Renal cortex interstitium (tissue), 15 donors: ENCODE measurements at places on chromosomes 13 and 19. TPM values are rescaled to one million over a fixed set of nuclear protein-coding genes. Genes with fewer than 3 reads are reported as not detected.

- no peak for DNase-seq
These were observed 2676.6 kb downstream of the PCDH9 start for GRCh38 chr13:64553411-64554129.

GRCh38 chr19:43739439-43740235 lies 15.1 kb downstream of the SMG9 start:
- no peak for DNase-seq

GRCh38 chr13:109785141-109785891 lies 1.1 kb downstream of the IRS2 start:
- no peak for DNase-seq

DNA sequence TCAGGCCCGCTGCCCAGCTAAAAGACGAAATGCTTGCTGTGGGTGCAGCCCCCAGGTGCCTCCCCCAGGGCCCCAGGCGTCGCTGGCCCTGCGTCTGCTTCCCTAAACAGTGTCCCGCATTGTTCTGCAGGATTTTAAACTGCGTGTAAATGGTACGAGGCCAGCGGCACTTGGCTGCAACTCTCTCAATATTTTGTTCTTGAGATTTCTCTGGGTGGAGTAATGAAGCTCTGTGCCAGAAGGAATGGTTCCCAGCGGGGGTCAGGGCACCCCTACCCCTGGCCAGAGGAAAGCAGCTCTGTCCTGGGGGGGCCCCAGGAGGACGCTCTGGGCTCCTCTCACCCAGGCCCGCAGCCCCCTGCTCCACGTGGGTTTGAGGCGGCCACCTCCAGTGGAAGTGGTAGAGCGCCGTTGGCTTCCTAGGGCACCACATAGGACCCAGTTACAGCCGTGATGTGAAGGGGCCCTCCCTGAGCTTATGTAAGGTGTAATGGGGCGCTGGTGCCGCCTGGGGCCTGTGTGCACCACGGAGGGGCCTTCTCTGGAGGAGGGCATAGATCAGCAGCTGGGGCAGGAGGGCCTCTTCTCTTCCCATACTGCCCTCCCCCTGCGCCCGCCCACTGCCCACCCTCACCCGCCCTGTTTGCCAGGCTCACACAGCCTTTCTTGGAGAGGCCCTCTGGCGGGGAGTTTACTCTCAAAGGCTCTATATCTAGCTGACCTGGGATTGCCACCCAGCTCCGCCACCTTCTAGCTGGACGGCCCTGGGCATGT lies 19.8 kb downstream of the PAK4 start:
- peak; percentile 58 for DNase-seq

DNA sequence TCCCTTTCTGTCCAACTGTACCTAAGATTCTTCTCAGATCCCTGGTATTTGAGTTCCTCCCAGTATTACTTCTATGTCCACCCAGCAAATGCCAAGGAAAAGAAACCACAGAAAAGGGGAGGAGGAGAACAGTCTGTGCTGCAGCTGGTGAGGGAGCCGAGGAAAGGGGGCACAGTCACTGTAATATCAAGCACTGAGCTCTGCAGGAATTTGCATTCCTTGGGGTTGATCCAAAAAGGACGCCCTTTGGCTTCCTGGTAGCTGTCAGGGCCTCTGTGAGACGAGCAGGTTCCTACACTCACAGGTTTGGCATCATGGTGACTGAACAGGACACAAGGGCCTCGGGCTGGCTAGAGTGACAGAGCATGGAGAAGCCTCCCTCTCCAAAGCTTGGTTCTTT lies 273.4 kb downstream of the NHLRC3 start:
- no peak for DNase-seq

DNA sequence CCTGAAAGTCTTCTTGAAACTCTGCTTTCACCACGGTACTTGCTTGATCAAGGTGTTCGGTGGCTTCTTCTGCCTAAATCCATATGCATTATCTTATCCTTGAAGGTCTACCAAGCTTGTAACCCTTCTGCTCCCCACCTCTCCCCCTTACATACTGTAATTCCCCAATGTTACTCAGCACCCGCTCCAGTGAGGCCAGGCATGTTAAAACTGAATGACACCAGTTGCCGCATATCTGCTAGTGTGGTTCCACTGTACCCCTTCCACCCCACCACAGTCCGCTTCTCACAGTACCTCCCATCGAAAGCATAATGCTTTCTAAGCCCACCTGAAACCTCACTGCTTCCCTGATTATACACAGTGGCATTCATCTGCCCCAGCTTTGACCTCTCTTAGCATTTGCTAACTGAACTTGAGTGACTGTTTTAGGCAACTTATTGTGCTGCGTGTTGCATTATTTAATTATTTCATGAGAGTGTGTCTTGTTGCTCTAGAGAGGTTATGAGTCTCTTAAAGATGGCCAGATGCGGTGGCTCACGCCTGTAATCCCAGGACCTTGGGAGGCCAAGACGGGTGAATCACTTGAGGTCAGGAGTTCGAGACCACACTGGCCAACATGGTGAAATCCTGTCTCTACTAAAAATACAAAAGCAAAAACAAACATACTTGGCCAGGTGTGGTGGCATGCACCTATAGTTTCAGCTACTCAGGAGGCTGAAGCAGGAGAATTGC lies 87.6 kb upstream of the MBNL2 start:
- no peak for DNase-seq

GRCh38 chr13:108494991-108495645 lies 134.3 kb upstream of the MYO16 start:
- no peak for DNase-seq

DNA sequence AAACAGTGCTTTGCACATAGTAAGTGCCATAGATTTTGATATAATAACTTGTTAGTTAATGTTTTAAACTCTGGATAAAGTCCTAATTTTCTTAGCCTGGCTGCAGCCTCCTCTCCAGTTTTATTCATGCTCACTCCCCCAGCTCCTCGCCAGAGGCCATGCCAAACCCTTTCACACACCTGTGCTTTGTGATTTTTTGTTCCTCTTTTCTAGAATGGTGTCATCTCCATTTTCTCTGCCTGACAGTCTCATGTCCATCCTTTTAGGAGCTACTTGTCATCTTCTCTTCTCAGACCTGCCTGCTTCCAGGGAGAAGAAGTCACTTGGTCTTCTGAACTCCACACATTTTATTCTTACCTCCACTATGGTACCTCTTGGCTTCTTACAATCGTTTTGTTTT lies 55.8 kb upstream of the SPATA13 start:
- DNase-seq: no peak

- no peak for DNase-seq
These were observed 3.7 kb upstream of the TUBA3C start for GRCh38 chr13:19185086-19185864.

DNA sequence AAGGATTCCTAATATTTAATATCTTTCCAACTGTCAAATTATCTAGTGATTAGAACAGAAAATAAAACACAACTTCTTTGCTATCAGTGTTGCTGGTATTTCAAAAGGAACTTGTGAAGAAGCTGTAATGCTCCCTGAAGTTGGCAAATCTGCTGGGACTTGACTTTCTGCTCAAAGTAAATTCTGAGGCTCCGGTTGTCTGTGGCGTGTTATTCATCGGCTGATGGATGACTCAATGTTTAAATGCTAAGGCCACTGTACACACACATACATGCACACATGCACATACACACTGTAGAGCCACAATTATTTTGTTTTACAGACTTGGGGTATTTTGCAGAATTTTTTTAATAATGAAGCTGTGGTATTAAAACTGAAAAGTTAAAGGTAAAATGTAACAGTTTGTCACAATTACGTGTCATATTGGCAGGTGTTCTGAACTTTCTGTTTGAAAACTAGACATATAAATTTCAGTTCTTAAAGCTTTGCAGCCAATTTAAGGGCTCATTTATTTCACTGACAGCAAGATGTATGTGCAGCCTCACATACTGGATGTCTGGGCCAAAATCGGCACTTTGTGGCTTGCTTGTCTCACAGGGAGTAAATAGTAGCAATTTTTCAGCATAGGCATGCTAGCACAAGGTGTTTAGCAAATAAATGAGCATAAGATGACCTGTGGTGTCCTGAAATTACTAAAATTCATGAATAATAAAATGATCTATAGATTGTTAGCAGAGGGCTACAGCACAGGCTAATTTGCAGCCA lies 1691.7 kb upstream of the PCDH20 start:
- DNase-seq: no peak

DNA sequence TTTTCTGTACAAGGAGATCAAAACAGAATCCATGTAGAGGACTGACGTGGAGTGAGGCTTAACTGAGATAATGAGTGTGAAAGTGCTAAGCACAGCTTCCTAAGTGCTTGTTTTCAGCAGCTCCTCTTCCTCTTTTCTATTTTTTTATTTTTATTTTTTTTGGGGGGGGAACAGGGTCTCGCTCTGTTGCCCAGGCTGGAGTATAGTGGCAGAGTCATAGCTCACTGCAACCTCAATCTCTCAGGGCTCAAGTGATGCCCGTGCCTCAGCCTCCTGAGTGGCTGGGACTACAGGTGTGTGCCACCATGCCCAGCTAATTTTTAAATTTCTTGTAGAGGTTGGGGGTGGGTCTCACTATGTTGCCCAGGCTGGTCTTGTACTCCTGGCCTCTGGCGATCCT lies 5.6 kb upstream of the FOSB start:
- DNase-seq: no peak

- no peak for DNase-seq
These were observed 237.1 kb upstream of the ARGLU1 start for GRCh38 chr13:106804991-106805390.

GNG14 gene
- polyA plus RNA-seq: 0.45 TPM

PDX1 gene
- polyA plus RNA-seq: not detected

PLVAP gene
- polyA plus RNA-seq: 142 TPM

ZNF221 gene
- 7.2 TPM for polyA plus RNA-seq

PGLYRP1 gene
- 0.85 TPM for polyA plus RNA-seq
